ENCODE measurements at places on chromosomes 1 and 21.
A peak's percentile ranks its signal among the peaks of the same experiment; 100 is the strongest.

- no peak for DNase-seq
Observed at GRCh38 chr1:33256221-33256470, 146 bp upstream of the ZNF362 start.

GRCh38 chr1:29166291-29166878 is 15.3 kb downstream of the SRSF4 start:
- DNase-seq = no peak

DNA sequence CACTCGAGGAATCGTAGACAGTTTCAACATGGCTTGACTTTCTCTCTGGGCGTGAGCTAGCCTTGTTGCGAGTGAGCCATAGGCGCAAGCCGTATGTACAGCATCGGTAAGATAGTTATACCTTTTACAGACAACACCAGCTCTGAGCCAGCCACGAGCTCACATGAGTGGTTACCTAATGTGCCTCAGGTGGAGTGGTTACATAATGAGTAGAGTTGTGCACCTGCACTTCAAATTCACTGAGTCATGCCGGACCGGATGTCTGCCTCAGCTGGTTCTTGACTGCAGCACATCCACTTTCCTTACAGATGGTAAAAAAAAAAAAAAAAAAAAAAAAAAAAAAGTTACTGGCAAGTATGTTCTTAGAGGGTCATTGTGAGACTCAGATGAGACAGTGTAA is 360.4 kb upstream of the NR5A2 start:
- DNase-seq = no peak

DNA sequence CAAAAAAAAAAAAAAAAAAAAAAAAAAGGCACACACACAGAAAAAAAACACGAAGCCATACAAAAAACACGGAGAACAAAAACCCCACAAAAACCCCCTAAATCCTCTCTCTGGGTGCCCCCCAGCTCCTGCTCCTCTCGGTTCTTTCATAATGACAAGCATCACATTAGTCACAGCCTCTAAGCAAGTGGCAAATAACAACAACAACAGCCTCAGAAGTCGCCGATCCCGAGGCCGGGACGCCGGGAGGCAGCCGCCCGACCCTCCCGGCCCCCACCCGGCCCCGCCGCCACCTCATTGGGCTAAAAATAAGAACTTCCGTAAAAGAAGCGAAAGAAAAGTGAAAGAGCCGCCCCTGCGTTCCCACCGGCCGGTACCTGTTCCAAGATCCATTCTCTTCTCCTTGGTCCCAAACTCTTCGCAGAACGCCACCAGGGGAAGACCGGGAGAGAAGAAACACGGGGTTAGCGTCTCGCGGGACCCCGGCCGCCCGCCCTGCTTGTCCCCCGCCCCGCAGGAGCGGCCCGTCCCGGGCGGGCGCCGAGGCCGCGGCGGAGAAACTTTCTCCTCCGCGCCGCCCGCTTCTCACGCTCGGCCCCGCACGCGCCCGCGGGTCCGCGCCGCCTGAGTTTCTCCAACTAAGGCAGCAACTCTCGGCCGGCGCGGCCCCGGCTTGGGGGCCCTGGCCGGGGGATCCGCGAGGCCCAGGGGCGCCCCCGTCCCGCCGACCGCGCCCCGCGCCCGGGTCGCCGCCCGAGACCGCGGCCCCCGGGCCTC is 102.8 kb downstream of the CASZ1 start:
- DNase-seq = no peak

- peak; percentile 92 for DNase-seq
Observed at GRCh38 chr1:231684356-231685244, 58.0 kb downstream of the DISC1 start.

DNA sequence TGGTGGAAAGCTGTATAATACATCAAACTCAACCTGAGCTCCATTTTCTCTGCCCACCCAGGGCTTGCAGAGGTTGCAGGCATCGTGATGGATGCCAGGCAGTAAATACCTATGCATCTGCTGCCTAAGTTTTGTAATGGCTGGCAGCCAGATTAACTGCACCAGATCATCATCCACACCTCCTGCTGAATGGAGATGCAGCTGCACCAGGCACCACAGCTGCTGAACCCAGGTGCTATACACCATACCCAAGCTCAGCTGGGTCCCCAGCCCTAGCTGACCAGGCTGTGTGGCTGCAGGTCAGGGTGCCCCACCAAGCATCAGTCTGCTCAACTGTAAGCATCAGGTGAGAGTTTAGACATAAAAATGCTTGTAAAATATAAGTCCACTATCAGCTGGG is 6.7 kb upstream of the SNAPIN start:
- DNase-seq = no peak

DNA sequence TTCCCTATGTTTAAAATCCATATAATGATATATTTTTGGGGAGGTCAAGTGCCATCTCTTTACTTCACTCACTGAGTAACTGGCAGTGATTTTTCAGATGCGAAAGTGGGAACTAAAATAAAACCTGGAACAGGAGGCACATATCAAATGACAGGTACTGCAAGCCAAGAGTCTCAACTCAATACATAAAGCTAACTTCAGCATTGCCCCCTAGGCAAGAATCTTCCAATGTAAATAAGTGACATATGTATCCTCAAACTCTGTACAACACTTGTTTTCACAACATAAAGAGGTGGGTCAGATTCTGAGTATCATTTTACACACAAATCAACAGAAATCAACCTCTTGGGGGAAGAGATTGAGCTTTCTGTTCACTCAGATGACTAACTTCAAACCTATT is 18.1 kb downstream of the DCAF8 start:
- no peak for DNase-seq

DNA sequence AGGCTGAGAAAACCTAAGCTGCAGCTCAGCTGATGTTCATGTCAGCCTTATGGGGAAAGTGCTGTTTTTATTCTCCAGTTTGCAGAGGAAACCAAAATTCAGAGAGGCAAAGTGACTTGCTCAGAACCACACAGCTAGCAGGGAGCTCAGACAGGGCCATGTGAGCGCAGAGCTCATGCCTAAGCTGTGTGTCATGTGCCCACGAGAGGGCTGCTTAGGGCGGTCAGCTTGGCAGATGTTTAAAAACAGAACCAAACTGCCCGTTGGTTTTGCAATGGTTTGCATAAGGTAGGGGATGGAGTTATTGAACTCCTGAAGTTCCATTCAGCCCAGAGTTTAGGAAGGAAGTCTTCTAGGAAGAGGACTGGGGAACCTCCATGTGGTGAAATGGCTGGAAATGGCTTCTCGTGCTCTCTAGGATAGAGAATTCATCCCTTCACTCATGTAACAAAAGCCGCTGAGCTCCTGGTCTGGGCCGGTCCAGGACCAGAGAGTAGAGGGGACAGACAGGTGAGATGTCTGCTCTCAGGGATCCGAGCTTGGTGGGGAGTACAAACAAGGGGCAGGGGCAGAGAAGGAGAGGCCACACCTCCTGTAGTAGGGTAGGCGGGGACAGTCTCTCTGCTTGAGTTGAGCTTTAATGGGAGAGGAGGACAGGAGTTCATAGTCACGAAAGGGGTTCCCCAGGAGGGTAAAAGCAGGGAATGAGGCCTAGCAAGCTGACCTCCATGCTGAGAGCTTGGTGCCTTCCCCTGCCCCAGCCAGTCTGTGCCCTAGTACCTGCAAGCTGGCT is 46.9 kb downstream of the ARHGEF10L start:
- DNase-seq = no peak

GRCh38 chr1:75615613-75616435 is 4.9 kb upstream of the SLC44A5 start:
- DNase-seq = no peak

DNA sequence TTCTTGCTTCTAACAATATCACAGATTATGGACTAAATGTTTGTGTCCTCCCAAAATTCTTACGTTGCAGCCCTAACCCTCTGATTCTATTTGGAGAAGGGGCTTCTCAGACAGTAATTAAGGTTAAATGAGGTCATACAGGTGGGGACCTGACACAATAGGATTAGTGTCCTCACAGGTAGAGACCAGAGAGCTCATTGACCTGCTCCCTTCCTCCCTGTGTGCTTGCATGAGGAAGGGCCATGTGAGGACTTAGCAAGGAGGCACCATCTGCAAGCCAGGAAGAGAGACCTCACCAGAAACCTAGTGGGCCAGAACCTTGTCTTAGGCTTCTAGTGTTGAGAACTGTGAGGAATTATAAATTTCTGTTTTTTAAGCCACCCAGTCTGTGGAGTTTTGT is 322.6 kb downstream of the SMYD3 start:
- no peak for DNase-seq

DNA sequence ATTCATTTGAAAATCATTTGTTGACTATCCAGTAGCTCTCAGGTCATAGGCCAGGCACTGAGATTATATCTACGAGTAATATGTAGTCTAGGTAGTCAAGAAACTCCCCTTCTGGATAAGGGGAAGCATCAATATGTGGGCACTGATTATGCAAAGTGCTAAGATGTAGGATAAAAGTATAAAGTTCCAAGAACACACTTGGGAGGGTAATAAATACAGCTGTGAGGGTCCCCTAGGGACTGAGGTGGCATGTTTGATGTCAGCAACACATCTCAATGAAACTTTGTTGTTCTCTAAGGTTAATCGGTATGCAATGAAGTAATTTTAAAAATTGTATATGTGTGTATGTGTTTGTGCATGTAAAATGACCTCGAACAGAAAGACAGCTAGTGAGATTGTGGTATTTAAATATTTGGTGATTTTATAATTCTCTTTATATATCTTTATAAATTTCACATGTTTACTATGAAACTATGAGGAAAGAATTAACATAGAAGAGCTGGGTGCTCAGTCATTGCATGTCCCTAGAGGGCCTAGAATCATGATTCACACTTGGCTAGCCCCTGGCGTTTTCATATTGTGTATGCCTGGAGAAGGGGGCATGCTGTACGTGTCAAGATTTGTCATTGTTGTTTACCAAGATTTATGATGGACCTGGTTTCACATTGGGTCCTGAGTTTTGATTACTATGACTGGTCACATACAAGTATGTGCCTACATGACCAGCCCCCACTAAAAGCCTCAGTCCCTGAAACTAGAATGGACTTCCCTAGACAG is 140.1 kb upstream of the DUSP10 start:
- no peak for DNase-seq

DNA sequence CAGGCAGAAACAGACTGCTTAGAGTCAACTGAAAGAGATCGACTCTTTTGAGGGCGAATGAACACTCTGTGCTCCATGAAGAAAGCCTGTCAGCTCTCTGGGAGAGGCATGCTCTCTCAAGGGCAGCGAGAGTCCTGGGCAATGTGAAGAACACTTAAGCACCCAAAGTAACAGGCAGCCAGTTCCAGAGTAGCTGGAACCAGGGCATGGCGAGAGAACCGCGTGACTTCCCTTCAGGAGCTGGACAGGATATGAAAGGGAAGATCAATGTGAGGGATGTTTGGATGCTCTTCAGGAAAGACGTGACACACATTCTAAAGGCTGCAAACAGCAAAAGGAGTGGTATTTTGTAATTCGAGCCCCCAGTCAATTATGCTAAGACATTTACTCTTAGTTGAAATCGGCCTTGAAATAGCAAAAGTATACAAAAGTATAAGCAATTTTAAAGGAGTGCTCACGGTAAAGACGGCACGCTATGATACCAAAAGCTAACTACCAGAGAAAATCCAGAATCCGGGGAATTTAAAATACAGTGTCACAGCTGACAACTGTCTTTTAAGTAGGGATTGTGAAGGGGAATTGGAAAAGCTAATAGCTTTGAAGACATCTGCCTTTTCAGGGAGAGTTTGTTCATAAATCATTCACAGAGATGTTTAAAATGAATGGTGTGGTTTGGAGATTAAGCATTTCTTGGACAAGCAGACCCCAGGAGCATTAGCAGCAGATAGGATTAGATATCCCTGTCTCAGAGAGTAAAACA is 20.8 kb downstream of the ADAMTS5 start:
- DNase-seq = no peak

GRCh38 chr1:44568128-44568900 is 106.0 kb downstream of the TMEM53 start:
- DNase-seq = no peak

GRCh38 chr1:67556297-67556900 is 126.2 kb upstream of the SERBP1 start:
- no peak for DNase-seq

DNA sequence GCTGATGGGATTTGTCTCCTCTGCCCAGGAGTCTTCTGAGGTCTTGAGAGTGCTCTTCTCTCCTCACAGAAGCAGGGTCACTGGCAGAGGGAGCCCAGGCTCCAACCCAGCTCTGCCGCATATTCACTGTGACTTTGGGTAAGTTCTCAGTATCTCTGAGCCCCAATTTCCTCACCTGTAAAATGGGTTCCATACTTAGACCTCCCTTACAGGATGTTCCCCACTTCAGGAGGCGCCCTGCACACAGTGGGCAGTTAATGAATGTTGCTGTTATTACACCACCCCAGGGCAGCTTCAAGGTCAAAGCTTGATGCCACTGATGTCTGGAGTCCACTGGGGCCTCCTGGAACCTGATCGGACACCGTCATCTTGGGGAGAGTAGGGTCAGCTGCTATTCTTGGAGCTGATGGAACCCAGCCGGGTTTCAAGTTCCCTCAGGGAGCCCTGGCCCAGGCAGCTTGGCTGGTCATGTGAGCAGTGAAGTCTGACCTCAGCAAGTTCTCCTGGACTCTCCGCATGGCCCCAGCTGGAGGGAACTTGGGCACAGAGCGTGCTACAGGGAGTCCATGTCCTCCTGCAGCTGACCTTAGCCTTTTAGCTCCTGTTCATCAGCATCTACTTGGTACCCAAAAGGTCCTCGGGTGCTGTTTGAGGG is 21.8 kb downstream of the COA7 start:
- DNase-seq = no peak

DNA sequence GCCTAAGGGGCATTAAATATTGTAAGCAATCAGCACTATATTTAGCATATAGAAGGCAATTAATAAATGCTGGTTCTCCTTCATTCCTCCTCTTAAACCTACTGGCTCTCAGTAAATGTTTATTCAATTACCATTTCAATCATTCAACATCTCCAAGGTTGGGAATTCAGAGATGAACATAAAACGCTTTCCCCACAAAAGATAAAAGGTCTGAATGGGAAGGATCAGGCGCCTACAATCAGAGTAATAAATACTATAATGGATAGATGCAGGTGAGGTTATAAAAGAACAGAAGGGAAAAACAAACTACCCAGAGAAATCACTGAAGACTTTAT is 407 bp upstream of the KTI12 start:
- DNase-seq = no peak

- DNase-seq = peak; percentile 96
Observed at GRCh38 chr21:39445321-39446269, at the start of gene LCA5L. Gene LCA5L (minus strand): TSS chr21:39445778. CDS start chr21:39428493, 17,285 bp downstream.

DNA sequence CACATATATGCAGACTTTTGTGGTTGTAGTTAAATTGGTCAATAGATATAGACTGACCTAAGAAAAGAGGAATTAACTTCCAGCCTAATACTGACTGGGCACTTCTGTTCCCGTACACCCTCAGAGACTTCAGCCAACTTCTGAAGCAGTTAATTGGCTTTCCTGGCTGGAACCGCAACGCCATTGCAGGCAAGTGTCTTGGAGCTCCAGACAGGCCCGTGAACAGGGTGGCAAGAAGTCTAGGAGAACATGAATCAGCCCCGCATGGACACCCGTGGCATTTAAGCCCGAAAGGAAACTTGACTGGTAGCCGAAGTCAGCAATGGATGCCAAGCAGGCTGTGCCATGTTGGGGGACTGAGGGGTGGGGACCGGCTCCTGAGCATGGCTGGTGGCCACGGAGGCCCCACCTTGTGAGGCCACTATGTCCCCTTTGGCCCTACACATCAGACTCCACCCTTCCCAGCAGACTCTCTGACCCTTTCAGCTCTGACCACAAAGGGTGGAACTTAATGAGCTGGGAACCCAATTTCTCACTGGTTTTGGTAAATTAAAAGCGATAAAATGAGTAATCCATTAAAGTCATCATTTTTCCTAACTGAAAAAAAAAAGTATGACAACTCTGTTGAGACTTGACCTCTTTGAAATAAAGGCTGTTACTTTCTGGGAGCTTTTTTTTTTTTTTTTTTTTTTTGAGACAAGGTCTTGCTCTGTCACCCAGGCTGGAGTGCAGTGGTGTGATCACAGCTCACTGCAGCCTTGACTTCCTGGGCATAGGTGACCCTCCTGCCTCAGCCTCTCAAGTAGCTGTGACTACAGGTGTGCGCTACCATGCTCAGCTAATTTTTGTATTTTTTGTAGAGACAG is 54.1 kb downstream of the RUNX1 start:
- DNase-seq = no peak

Measured in NCI-H446 (cell line).